ENCODE measurements at places on chromosomes 1 and 21.
A peak's percentile ranks its signal among the peaks of the same experiment; 100 is the strongest.

DNA sequence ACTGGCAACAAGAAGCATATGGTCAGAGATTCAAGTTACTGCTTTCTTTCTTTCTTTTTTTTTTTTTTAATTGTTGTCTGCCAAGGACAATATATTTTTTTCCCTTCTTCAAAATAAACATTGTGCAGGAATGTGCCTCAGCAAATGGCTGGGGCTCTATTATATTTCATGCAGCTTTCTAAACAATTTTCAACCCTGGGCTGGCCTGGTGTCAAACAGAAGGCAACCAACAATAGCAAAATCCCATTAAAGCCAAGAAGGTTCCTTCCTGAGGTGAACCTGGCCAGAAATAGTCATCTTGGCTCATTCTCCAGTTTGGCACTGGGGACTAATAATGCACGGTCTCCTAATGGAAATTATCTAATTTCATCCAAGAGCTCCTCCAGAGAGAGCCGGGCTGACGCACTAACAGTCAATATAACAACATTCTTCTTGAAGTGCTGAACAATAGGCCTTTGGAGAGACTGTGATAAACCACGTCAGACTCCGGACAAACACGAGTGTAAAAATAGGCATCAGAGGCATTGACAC is 35.7 kb upstream of the HLX start:
- DNase-seq = peak; percentile 44

DNA sequence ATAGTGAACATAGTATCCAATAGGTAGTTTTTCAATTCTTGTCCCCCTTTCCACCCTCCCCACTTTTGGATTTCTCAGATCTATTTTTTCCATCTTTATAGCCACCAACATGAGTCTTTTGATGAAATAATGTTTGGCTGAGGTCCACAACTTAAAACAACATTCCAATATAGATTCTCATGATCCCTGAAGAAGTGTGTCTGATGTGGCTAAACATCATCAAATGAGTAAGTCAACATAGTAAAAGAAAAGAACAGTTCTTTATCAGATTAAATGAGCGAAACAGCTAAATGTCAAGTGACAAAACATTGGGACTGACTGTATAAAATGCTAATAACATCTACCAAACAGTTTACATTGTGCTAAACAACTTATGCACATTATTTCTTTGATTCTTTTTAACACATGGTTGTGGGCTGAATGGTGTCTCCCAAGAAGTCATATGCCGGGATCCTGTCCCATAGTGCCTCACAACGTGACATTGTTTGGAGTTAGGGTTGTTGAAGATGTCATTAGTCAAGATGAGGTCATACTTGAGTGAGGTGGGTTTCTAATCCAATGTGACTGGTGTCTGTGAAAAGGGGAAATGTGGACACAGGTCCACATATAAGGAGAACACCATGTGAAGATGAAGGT is 453.6 kb downstream of the LTN1 start:
- peak; percentile 87 for DNase-seq

DNA sequence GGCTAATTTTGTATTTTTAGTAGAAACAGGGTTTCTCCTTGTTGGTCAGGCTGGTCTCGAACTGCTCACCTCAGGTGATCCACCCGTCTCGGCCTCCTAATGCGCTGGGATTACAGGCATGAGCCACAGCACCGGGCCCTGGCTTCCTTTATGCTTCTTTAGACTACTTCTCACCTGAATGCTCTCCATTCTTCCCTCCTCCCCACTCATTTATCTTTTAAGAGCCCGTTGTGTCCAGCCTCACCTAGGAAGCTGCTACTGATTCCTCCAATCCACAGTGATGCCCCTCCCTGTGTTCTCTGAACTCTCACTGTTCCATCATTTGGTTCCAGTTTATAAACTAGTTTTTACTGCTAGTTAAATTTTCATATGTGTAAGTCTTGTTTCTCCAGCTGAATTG is 44.9 kb upstream of the NR5A2 start:
- DNase-seq = no peak

GRCh38 chr21:26027696-26028095 is 142.9 kb downstream of the APP start:
- no peak for DNase-seq

- peak; percentile 66 for DNase-seq
These were observed 65.7 kb upstream of the RNF11 start for GRCh38 chr1:51170342-51170741.

DNA sequence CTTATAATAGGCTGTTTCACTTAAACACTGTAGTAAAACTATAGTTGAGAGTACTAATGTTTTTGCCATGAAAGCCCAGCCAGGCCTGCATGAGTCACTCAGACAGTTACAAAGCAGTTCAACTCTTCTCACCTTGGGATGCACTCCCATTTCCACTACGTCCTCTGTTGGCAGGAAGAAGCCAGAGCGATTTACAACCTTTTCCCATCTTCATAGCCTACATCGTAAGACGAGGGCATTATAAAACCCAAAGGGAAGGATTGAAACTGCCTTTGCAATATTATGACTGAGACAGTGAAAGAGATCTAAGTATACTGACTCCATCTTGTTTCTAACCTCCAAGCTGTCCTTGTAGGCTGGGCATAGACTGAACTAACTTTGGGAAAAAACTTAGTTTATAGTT is 71.8 kb upstream of the CSF1 start:
- peak; percentile 72 for DNase-seq

DNA sequence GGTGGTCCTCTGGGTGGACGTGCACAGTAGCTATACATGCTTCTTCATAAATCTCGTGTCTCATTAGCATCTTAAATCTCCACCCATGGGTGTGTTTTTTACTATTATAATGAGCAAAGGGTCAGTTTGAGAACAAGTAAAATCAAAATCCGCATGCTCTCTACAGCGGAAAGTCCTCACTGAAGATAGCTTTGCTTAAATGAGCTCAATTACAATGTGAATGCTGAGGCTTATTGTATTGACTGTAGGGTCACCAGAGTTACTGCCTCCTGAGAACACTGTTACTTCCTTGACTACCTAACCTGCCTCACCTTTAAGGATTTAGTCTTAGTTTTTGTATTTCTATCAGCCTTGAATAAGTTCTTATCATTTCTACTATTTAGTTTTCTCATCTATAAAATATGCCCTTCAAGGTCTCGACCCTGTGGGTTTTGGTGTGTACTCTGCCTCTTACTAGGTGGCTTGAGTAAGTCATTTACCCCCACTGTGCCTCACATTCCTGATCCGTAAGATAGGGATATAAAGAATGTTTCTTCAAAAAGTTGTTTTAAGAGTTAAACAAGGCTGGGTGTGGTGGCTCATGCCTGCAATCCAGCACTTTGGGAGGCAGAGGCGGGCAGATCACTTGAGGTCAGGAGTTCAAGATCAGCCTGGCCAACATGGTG is 7.9 kb downstream of the SLAMF7 start:
- no peak for DNase-seq

DNA sequence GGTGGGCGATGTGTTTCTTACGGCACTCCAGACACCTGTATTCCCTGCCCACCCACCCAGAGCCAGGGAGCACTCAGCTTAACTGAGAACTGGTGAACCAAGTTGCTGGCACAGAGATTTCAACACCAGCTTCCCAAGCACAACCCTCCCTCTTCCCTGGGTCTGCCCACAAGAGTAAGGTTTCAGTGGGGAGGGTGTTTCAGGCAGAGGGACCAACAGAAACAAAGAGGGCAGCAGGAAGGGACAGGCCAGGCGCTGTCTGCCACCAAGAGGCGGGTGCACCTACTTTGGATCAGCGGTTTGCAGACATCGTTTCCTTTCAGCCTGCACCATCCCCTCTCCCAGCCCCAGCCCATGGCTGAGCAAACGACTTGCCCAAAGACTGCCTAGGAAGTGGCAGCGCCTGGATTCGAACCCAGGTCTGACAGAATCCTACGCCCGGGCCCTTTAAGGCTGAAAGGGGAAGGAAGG is 21.9 kb upstream of the ALDH4A1 start:
- peak; percentile 77 for DNase-seq

DNA sequence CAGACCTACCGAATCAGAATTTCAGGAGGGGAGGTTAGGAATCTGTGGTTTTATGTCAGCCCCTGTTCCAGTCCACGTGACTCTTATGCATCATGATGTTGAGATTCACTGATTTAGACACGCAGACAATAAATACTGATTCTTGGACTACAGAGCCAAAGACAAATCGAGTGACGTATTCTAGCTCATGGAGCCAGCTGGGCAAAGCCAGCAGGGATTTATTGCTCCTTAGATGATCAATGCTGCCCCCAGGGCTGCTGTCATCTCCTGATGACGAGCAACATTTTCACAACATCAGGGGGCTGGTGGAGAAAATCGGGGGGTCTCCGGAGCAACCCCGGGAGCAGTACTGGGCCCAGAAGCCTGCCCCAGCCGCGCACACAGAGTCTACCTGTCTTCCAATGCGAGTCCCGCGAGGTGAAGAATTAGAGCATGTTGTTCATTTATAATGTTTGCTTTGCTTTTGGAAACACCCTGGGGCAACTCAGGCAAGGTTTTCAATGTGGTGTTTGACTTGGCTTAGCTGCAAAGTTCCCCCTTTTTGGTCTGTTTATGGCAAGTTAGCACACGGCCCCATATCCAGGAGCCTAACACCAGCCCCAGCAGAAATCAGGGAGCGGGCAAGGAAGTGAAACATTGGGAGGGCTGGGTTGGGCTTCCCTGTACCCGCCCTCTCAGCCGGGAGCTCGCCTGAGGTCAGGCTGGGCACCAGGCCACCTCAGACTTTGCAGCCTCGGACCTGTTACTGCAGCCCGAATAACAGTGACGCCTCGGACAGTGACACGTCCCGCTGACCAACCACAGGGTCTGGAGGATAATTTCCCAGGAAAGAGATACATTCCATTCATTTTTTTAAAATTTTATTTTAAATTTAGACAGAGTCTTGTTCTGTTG is 19.9 kb upstream of the CLDN14 start:
- DNase-seq = no peak

- DNase-seq = no peak
These were observed 8.1 kb downstream of the F5 start for GRCh38 chr1:169577981-169578738.

DNA sequence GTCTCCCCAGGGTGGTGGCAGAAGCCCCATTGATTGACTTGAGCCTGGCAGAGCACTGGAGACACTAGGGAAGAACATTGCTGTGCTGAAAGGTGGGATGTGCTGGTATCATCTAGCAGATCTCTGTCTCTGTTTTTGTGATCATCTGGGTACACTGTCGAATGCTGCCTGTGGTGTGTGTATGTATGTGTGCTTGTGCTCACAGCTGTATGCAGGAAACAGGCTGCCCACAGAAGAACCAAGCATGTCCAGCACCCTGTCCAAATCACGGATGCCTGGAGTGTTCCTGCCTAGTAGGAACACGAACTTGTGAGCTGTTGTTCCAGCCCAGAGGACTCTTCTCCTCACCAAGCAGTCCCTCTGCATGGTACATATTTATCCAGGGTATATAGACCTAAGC is 1.5 kb downstream of the BRINP2 start:
- DNase-seq = no peak

DNA sequence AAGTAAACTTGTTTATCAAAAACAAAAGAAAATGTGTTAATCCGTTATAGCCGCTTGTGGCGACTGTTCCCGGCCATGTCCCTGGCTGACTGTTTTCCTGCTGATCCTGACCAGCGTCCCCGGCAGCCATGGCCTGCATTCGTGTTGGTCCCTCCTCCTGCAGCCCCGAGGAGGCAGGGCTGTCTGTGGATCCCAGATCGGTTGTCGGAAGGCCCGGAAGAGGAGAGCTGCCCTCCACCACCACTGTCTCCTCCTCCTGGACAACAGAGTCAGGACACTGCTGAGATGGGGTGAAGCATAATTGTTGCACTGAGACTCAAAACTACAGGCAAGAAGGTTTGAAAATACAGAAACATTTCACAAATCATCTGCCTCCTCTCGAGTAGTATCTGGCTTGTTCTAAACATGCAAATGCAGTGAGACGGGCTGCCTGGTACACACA is 3.6 kb upstream of the MXRA8 start:
- DNase-seq = peak; percentile 96

DNA sequence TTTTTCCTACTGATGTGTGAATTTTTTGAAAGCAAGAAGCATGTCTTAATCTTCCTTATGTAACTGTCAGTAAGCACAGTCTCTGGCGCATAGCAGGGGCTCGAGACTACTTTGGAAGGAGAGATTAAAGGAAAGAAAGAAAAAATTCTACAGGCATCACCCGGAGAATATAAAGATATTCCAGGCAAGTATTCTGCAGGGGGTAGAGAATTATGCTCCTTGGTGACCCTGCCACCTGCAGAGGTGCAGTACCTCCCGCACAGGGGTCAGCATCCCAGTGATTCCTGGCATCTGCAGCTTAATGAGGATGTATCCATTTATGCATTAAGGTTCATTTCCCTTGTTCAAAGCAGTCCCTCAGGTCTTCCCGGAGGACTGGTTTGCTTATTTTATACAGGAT is 87.6 kb upstream of the WLS start:
- no peak for DNase-seq

DNA sequence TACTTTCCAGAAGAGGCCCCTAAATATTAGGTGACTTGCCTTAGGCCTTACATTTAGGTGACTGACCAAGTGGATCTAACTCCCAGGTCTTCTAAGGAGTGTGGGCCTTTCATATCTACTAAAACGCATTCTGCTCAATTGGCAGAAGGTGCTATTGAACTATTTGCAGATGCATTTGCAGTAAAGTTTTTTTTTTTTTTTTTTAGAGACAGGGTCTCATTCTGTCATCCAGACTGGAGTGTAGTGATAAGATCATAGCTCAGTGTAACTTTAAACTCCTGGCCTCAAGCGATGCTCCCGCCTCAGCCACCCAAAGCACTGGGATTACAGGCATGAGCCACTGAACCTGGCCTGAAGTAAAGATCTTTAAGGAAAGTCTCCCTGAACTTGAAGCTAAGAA is 13.0 kb upstream of the ACBD6 start:
- DNase-seq = no peak

- DNase-seq = no peak
These were observed 5.9 kb downstream of the RCSD1 start for GRCh38 chr1:167635941-167636340.

- DNase-seq = no peak
These were observed 51.2 kb downstream of the CD2 start for GRCh38 chr1:116805398-116805797.

DNA sequence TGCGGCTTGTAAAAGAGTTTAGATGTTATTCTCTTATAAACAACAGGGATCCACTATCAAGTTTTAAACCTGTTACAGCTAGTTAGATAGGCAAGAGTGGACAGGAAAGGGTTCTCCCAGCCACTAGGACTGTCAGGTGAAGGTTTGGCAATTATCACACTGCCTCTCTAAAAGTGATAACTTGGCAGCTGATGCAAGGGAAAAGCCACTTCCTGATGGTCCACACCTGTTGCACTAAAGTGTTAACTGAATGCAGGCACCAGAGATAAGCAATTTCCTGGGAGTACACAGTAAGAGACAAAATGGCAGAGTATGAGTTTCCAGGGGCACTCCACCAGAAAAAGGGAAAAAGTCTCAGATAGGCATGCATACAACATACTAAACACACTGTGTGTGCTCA is 99.4 kb downstream of the VAV3 start:
- DNase-seq = no peak
